ENCODE measurements at places on chromosomes 16 and 17.

GRCh38 chr16:5444189-5444588 is 346.6 kb upstream of the EEF2KMT start:
- DNase-seq = no peak

GRCh38 chr17:81417049-81417878 is 22.0 kb downstream of the BAHCC1 start:
- DNase-seq = no peak

GRCh38 chr17:19724501-19725420 is 8.4 kb upstream of the SLC47A2 start:
- DNase-seq = no peak

- DNase-seq = no peak
Measured at GRCh38 chr16:17384471-17384870, 86.3 kb downstream of the XYLT1 start.

DNA sequence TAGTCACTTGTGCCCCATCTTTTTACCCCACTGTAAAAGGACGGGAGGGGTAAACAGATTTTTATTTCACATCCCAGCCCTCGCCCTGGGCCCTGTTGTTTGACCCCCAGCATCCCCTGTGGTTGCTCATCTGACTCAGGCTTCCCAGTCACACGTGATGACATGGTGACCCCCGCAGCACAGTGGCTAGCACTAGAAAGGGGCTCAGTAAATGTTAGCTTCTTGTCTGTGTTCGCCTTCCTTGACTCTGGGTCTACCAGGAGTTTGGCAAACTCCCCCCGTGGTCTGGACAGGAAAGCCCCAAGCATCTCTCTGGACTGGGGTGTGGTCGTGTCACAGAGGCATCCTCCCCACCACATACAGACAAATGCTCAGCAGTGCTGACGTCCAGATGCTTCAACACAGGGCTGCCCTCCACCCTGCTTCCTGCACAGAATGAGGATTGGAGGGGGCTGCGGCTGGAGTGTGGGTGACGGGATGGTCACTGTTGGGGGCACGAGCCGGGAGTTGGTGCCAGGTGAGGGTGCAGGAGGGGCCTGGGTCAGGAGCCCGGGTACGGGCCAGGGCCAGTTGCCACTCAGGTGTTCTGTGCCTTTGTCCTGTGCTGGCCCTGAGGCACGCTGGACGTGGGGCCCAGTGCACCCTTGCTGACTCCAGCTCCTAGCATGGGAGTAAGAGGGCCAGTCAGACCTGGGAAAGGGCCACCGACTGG is 69.1 kb downstream of the METRNL start:
- DNase-seq = no peak

GRCh38 chr17:76532072-76532651 is 5.3 kb downstream of the CYGB start:
- DNase-seq = no peak

DNA sequence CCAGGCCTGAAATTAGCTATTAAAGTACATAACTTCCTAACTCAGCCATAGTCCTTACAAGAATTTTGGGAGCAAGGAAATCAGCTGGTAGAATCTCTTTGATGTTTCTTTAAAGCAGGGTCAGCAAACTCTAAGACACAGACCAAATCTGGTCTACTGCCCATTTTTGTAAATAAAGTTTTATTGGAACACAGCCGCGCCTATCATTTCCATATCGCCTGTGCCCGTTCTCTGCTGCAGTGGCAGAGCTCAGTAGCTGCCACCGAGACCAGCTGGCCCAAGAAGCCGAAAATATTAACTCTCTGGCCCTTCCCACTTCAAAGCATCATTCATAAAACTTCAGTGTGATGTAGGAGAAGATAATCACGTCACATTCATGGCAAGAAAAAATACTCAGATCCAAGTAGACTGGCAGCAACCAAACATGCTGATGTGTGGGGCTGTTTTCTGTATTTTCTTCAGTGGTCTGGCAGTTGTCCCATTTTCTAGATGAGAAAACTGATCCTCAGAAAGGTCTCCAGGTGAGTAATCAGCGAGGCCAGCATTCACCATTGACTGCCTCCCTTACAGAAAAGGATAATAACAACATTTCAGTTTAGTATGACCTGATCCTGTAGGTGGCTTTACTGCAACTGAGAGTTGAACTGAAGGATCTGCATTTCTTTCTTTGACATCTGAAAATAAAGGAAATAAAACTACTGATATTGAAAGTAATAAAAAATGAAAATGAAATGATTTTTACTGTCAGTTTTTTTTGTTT is 18.0 kb upstream of the HSBP1 start:
- DNase-seq = no peak

- no peak for DNase-seq
Measured at GRCh38 chr16:4723071-4723767, 10.9 kb downstream of the ANKS3 start.

GRCh38 chr16:69033151-69033949 is 72.1 kb upstream of the HAS3 start:
- no peak for DNase-seq

GRCh38 chr16:12903407-12904328 is 2.3 kb downstream of the SHISA9 start:
- DNase-seq = no peak

Data from skeletal muscle cell (primary cell).